Spinal cord (tissue), 10 donors: ENCODE measurements at places on chromosomes 7 and 10. TPM values are rescaled to one million over a fixed set of nuclear protein-coding genes. Genes with fewer than 3 reads are reported as not detected.

Gene IGFBP3
- 45.9 TPM for total RNA-seq

- H3K36me3 ChIP-seq = no peaks in the 10 kb centered on the region
- no peak for DNase-seq
- H3K4me1 ChIP-seq = no peaks in the 10 kb centered on the region
These were observed 52.5 kb downstream of the DGKB start for GRCh38 chr7:14850039-14850438.

DNA sequence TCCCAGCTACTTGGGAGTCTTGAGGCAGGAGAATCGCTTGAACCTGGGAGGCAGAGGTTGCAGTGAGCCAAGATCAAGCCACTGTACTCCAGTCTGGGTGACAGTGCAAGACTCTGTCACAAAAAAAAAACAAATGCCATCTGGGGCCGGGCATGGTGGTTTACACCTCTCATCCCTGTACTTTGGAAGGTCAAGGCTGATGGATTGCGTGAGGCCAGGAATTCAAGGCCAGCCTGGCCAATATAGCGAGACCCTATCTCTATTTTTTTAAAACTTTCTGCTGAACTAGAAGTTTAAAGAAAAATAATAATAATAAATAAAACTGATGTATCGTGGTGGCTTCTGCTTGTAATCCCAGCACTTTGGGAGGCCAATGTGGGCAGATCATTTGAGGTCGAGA lies 15.7 kb upstream of the RNF216 start:
- H3K27ac ChIP-seq = no peak overlapping the region
- H3K4me3 ChIP-seq = no peak overlapping the region
- no peaks in the 10 kb centered on the region for H3K36me3 ChIP-seq
- no peaks in the 10 kb centered on the region for H3K4me1 ChIP-seq

DNA sequence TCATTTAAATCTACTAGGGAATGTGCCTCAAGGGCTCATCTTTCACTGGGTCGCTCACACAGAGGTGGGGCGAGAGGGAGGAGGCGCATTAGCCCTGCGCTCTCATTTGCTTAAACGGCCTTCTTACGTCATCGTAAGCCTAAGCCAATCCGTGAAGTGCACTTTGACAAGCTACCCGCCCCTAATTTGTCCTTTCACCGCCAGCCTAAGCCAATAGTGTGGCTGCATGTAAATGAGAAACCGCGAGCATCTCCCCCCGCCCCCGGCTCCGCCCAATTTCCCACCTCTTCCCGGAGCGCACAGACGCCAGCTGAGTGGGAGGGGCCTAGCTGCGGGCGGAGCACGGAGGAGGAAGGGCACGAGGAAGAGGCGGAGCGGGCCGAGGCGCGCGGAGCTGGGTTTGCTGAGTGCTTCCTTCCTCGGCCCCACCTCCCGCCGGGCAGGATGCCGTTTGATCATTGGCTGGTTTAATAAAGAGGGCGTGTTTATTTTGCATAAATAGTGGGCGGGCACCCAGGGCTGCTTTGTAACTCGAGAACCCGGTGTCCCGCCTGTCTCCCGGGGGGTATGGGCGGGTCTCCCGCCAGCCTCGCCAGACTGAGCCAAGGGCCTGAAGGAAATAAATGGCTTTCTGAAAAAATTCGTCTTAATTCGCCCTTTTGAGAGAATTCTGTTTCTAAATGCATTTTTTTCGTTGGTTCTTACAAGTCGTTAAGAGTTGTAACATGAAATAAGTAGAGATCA lies 289.6 kb upstream of the NFE2L3 start:
- no peaks in the 10 kb centered on the region for H3K36me3 ChIP-seq
- peaks cover 96% of the 10 kb centered on the region for H3K27me3 ChIP-seq
- H3K4me1 ChIP-seq = peaks cover 18% of the 10 kb centered on the region
- H3K4me3 ChIP-seq = peak overlapping the region; percentile 27
- peak; percentile 97 for DNase-seq

GRCh38 chr10:29806350-29806788 lies 171.6 kb upstream of the SVIL start:
- peaks cover 5% of the 10 kb centered on the region for H3K4me1 ChIP-seq
- no peak overlapping the region for H3K27ac ChIP-seq
- no peaks in the 10 kb centered on the region for H3K27me3 ChIP-seq
- H3K4me3 ChIP-seq = no peak overlapping the region
- H3K36me3 ChIP-seq = no peaks in the 10 kb centered on the region

DNA sequence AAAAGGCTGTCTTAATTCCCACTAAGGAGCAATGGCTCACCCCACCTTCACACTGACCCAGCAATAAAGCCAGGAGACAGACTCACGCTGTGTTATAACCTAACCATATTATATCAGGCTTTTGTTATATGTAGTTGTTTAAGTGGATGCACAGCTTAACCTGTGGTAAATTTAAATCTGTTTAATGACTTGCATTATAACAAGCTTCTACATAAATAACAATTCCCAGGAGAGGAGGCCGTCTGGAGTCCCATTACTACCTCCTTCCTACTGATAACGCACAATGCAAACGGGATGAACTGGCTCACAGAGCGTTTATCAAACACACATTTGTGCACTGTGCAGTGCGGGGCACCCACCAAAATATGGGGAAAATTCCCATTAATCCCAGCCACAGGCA lies 102.1 kb upstream of the MGMT start:
- no peak overlapping the region for H3K4me3 ChIP-seq
- H3K4me1 ChIP-seq = peaks cover 6% of the 10 kb centered on the region
- H3K27me3 ChIP-seq = no peaks in the 10 kb centered on the region
- no peaks in the 10 kb centered on the region for H3K36me3 ChIP-seq

DNA sequence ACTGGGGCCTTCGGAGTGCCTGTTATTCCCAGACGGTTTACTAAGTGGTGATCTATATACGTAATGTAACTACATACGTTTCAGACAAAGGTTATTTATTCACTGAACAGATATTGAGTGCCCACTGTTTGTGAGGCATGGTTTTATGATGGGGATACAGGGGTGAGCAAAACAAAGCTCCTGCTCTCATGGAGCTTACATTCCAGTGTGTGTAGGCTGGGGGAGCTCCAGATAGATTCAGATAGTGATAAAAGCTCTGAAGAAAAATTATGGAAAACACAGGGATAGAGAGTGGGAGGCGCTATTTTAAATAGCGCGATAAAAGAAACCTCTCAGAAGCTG lies 466 bp upstream of the DNAJB12 start:
- DNase-seq = no peak
- H3K4me3 ChIP-seq = peak overlapping the region; percentile 99
- H3K27ac ChIP-seq = peak overlapping the region; percentile 100
- H3K27me3 ChIP-seq = no peaks in the 10 kb centered on the region
- peaks cover 21% of the 10 kb centered on the region for H3K4me1 ChIP-seq

- no peak for DNase-seq
- H3K4me3 ChIP-seq = no peak overlapping the region
- no peak overlapping the region for H3K27ac ChIP-seq
- no peaks in the 10 kb centered on the region for H3K27me3 ChIP-seq
These were observed 50.6 kb downstream of the PRKG1 start for GRCh38 chr10:51124852-51125251.

DNA sequence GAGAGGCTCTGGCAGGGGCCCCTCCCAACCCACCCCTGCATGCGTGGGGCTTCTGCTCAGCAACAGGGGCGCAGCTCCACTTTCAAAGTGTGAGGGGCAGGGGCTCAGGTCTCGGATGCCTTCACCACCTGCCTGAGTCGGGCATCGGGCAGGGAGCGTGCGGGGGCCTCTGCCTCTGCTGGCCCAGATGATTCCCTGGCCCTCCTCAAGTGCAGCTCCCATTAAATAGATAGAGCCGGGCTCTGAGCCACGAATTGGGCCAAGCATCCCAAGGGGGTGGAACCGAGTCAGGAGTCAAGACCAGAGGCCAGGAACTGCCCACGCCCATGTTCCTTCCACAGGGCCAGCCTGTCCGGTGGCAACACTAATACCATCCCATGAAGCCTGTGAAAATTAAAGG lies 108.9 kb upstream of the FAM20C start:
- no peak for DNase-seq
- peaks cover 2% of the 10 kb centered on the region for H3K27me3 ChIP-seq
- peaks cover 3% of the 10 kb centered on the region for H3K36me3 ChIP-seq
- H3K27ac ChIP-seq = no peak overlapping the region

Gene PON1
- 0.61 TPM for total RNA-seq

- H3K4me1 ChIP-seq = peaks cover 34% of the 10 kb centered on the region
- H3K27me3 ChIP-seq = no peaks in the 10 kb centered on the region
- DNase-seq = no peak
- H3K36me3 ChIP-seq = peaks cover 2% of the 10 kb centered on the region
These were observed 114.0 kb downstream of the TCF7L2 start for GRCh38 chr10:113064039-113064438.

DNA sequence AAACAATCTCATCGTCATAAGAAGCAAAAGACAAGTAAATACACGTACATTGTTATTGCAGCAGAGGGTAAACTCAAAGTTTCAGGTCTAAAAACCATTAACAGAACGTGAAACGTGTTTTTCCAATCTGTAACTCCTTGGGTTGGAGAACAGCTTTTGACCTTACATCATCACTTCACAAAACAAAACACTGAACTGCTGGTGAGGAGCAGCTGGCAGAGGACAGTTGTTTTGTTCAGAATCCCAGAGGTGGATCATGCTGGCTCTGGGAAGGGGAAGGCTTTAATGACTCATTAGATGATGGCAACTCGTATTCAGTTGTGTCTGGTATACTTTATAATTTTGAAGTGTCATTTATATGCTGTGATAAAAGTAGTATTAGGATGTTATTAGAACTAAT lies 923.0 kb upstream of the CELF2 start:
- H3K4me3 ChIP-seq = no peak overlapping the region
- no peak for DNase-seq
- H3K27ac ChIP-seq = no peak overlapping the region
- no peaks in the 10 kb centered on the region for H3K36me3 ChIP-seq
- no peaks in the 10 kb centered on the region for H3K27me3 ChIP-seq

- no peaks in the 10 kb centered on the region for H3K36me3 ChIP-seq
- peaks cover 73% of the 10 kb centered on the region for H3K4me1 ChIP-seq
- no peak overlapping the region for H3K4me3 ChIP-seq
- peaks cover 94% of the 10 kb centered on the region for H3K27me3 ChIP-seq
- DNase-seq = no peak
- H3K27ac ChIP-seq = no peak overlapping the region
These were observed 11.6 kb downstream of the LBX1 start for GRCh38 chr10:101217450-101218281.

Gene ANKRD26
- total RNA-seq = 27.1 TPM

Gene HMX3
- total RNA-seq = 0.20 TPM

Gene TRIM50
- 0.22 TPM for total RNA-seq

Gene AKR1D1
- not detected for total RNA-seq

Gene NUTM2E
- 0.79 TPM for total RNA-seq

DNA sequence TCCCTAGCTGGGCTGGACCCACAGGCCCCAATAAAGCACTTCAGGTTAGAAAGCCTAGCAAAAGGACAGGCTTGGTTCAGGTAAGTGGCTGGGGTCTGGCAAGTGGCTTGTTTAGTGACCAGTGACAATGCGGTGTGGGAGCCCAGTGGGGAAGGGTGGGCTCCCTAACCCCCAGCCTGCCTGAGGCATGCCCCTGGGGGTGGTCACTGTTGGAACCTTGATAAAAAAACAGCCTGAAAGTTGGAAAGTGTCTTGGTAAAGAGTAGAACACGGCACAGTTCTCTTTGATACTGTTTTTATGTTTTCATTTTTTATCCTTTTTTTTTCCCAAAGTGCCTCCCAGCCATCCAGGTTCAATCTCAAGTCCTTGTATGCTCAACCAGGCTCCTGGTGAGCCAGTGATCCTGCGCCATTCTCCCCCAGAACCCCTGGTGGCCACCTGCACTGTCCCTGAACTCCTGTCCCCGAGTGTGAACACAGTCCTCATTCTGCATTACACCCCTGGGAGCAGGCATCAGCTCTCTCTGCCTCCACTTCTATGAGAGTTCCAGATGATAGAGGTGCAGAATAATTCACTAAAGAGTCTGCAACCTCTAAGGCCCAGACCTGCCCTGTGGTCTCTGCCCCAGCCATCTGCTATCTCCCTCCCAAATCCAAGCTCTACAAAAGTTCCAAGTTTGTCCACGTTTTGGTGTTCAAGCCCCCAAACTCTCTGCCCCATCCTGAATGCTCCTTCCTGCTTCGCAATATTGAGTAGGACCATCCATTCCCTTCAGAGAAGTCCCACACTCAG lies 15.0 kb upstream of the CXCL12 start:
- H3K27me3 ChIP-seq = peaks cover 6% of the 10 kb centered on the region
- H3K4me1 ChIP-seq = peaks cover 12% of the 10 kb centered on the region
- H3K27ac ChIP-seq = no peak overlapping the region
